NK-92 treated with Interleukin-12 subunit alpha and Interleukin-12 subunit beta, amount 100 ng/mL, for 24 hours (cell line): ENCODE measurements at places on chromosomes 7 and 10.
A peak's percentile ranks its signal among the peaks of the same experiment; 100 is the strongest.

DNA sequence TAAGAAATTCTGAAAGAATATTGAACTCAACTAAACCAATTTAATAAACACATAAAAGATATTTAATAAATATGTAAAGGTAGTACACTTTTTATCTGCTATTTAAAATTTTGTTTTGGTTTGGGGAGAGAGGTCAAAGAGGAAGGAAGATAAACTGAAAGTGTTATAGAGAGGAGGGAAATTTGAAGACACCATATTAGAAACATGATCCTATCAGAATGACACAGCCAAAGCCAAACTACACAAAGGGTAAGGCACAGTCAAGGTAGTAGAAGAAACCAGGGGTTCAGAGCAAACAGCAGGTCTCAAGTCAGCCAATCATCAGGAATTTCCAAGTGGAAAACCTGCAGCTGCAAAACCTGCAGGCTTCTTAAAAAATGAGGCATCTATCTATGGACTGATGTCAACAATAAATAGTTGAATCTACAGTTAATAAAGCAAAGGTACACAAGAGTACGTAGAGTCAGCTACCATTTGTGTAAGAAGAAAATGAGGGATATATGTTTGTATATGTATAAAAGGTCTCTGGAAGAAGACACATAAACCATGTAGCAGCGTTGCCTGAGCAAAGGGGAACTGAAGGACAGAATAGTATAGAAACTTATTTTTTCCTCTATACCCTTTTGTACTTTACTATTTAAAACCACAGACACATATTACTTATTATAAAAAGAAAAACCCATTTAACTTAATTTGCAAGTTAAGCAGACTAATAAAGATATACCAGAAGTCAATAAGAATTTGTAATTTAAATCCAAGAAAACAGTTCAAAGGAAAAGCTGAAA is 10.0 kb downstream of the ZNF800 start:
- no peak for DNase-seq

- DNase-seq: no peak
Observed at GRCh38 chr7:121337398-121337797, 8.6 kb downstream of the WNT16 start.

- no peak for DNase-seq
Observed at GRCh38 chr10:109895848-109896247, 27.5 kb downstream of the XPNPEP1 start.

GRCh38 chr10:48330269-48330668 is 23.8 kb downstream of the MAPK8 start:
- no peak for DNase-seq

DNA sequence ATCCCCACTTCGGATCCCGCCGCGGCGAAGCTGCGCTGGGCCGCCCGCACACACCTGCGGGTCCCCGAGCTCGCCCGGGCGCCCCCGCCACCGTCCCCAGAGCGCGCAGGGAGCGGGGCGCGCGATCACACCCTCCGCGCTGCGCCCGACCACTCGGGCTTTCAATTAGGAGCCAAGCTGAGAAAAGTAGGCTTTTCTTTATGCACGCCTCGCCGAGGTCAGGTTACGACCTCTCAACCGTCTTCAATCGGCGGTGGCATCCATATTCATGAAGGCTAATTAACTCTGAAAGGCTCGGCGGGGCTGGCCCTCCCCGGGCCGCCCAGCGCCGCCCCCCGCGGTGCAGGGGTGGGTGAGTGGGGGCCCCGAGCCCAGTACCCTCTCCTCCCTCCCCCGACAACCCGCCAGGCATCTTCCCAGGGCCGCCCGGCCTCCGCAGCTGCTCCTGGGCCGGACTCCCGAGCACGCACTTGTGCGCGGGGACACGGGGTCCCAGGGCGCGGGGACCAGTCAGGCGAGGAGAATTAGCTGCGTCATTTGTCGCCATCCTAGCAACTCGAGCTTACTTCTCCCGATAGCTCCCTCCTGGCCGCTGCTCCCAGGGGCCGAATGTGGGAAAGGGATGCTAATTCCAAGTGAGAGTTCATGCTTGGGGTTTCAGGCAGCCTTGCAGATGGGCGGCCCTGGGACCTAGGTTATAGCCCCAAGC is 155.5 kb upstream of the LYZL2 start:
- DNase-seq: no peak

GRCh38 chr10:95183271-95184230 is 10.5 kb upstream of the ACSM6 start:
- DNase-seq: peak; percentile 25

DNA sequence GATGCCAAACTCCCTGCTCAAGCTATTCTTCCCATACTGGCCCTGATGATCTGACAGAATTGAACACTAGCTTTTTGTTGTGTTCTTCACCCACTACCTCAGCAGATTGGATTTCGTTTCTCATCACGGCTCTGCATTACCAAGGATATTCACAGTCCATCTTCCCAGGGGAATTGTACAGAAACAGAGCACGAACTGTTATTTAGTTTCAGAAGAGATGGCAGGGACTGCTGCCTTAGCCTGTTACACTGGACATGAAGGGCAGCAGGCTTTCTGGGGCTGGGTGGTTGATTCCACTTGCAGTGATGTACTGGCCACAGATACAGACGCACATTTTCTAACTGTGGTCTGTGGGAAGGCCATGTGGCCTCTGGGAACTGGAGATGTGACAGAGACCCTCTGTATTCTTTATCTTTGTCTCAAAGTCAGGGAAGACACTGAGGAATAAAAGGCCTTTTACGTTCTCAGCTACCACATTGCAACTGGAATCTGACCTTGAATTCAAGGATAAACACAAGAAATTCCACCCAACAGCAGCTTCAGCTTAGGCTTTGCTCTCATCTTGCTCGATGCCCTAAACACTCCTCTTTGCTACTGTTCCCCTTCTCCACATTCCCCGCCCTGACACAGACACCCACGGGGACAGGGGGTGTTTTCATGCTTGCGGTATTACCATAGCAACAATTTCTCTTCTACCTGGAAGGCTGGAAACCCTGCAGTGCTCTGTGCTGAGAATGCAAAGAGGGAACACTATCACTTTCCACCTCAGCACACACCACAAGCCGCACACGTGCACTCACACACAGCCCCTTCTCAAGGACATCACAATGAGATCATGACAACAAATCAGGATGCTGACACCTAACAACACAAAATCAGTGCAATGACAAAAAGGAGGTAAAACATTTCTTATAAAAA is 81.7 kb downstream of the RNF216 start:
- DNase-seq: no peak

DNA sequence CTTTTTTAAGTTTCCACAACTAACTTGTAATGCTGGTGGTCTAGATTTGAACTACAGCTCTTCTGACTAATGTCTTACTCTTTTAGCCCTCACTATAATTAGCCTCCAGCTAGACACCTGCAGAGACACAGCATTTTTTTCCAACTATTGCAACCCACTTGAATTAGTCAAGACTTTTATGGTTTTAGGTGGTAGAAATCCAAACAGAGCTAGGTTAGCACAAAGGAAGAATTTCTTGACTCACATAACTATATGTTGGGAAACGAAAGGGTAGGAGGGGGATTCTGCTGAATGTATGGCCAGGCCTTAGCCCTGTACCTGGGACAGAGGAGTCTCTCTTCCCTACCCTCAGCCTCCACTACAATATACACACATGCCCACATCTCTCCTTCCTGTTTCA is 586.1 kb downstream of the INHBA start:
- DNase-seq: no peak
